H9 (cell line): ENCODE measurements at places on chromosomes 16 and 17.

DNA sequence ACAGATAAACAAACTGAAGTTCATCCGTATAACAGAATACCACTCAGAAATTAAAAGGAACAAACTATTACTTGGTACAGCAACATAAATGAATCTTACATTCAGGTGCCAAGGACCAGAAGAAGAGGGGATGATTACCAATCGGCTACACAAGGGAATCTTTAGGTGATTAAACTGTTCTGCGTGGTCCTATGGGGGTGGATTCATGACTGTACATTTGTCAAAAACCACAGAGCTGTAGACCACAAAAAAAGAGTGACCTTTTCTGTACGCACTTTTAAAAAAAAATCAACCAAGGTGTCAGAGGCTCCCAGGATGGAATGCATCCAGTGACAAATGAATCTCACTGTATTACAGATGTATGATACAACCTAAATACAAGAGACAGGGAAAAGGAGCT is 110.8 kb downstream of the CDYL2 start:
- no peak overlapping the region for H3K4me3 ChIP-seq
- H3K36me3 ChIP-seq: no peaks in the 10 kb centered on the region
- H3K27me3 ChIP-seq: no peaks in the 10 kb centered on the region
- no peak for DNase-seq
- no peaks in the 10 kb centered on the region for H3K4me1 ChIP-seq
- H3K27ac ChIP-seq: no peak overlapping the region

GRCh38 chr16:17590711-17591654 is 120.2 kb upstream of the XYLT1 start:
- DNase-seq: no peak
- H3K4me1 ChIP-seq: no peaks in the 10 kb centered on the region
- H3K27ac ChIP-seq: no peak overlapping the region
- no peaks in the 10 kb centered on the region for H3K36me3 ChIP-seq

DNA sequence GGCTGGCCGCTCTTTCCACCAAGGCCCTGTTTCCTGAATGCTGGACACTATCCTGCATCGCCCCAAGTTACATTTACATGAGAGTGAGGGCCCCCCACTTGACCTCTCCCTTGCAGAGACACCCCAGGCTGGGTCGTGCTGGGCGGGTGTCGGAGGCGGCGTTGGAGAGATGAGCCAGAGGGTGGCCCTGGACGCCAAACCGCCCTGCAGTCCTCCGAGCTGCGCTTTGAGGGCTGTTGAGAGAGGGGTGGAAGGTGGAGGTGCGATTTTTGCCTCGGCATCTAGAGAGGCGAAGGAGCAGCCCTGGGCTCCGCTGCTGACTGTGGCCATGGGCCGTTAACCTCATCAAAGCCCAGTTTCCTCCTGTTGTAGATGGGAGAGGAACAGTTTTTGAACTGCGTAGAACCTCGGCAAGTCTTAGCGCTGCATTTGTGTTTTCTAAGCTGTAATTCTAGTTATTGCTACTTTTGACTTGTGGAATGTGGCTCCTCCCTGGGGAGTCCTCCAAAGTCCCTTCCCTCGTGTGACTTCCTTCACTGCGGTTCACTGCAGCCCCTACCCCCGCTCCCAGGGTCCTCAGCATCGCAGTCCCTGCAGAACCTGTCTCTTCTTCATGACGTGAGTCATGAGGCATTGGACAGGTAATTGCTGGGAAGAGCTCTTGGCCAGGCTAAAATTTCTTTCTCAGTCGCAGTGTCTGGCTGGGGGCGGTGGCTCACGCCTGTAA is 986 bp upstream of the ELOB start:
- H3K4me1 ChIP-seq: no peaks in the 10 kb centered on the region
- peaks cover 3% of the 10 kb centered on the region for H3K36me3 ChIP-seq
- DNase-seq: peak; percentile 32
- H3K4me3 ChIP-seq: peak overlapping the region; percentile 96
- H3K27me3 ChIP-seq: no peaks in the 10 kb centered on the region

DNA sequence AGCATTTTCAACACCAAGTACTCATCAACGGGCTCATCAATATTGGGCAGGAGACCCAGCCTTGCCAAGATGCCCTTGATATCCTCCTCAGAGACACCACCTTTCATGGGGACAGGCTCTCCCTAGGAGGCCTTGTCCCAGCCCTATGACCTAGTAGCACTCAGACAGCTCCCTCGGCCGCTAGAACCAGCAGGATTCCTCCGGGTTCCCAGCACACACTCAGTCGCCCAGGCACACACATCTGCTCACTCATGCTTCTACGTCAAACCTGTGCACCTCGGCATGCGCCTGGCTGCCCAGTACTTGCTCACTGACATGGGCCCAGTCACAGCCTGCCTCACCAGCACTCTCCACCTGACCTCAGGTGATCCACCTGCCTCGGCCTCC is 17.0 kb downstream of the SRCIN1 start:
- H3K4me3 ChIP-seq: no peak overlapping the region
- H3K36me3 ChIP-seq: no peaks in the 10 kb centered on the region
- no peaks in the 10 kb centered on the region for H3K4me1 ChIP-seq
- no peak overlapping the region for H3K27ac ChIP-seq
- H3K27me3 ChIP-seq: no peaks in the 10 kb centered on the region; the same call in 1 of the 2 replicates
- no peak for DNase-seq

GRCh38 chr17:80475910-80476876 is at the start of gene NPTX1:
NPTX1 (minus strand) TSS chr17:80476607; CDS start chr17:80476446, 161 bp downstream.
- peak within 1 kb of the TSS; percentile 41 for H3K4me3 ChIP-seq
- no peak for DNase-seq
- H3K4me1 ChIP-seq: no peaks in the 10 kb centered on the region
- H3K36me3 ChIP-seq: peaks cover 3% of the 10 kb centered on the region; the same call in 1 of the 2 replicates
- no peak within 1 kb of the TSS for H3K27ac ChIP-seq

DNA sequence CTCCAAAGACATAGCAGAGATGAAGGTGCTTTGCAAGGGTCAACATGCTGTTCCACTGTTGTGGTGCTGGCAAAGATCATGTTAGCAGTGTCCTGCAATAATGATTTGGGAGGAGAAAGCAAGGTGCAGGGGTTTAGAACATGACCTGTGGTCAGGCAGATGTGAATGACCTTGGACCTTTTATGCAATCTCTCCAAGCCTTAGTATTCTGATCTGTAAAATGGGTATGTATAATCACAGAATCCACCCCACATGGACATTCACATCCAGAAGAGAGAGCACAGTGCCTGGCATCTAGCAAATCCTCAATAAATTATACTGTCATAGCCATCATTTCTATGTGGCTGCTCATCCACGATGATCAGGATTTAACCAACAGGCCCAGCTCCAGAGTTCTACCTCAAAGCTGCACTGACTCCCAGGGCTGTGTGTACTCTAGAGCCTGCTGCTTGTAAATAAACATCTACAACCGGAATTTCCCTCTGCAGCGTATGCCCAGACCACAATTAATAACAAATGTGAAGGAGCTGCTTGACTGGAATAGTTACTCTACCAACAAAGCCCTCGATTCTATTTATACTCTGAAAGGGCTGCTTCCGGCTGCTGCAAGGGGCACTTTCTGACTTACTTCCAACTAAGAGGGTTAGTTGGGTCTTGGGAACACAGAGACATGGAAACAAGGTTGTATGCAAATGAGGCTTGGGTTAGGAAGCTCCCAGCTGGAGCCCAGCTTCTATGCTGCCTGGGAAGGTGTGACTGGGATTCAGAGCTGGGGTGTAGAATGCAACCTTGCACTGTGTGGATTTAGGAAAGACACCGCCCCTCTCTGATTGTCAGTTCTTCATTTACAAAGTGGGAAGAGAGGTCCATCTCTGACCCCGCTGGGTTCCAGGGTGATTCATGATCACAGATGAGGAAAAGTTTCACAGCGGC is 265.2 kb downstream of the XYLT1 start:
- H3K27ac ChIP-seq: no peak overlapping the region
- H3K36me3 ChIP-seq: no peaks in the 10 kb centered on the region
- peak overlapping the region; percentile 41; the same call in 2 of the 3 replicates for H3K4me3 ChIP-seq
- H3K27me3 ChIP-seq: no peaks in the 10 kb centered on the region
- peaks cover 8% of the 10 kb centered on the region for H3K4me1 ChIP-seq
- DNase-seq: peak; percentile 48

DNA sequence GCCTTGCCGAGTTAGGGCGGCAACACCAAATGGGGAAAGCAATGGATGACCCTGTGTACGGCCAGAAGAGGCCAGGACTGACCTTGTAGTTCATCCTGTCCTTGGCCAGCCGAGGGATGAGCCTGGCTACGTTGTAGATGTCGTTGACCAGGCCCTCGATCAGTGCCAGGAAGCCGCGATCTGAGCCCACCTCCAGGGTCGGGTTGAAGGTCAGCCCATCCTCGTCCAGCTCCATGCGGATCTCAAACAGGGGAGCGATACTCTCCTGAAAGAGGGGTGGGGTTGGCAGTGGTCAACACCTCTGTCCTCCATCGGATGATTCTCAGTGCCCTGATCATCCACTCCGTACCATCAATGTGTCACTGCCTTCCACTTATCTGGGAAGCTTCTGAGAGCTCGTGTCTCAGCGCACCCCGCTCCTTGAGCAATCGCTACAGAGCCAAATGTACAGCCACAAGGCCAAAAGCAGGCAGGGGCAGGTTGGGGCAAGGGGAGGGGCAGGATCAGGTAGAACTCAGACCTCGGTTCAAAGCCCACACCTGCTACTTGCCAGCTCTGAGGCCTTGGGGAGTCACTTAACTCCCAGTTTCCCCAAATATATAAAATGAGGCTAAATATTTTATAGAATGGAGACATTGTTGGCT is 39.9 kb downstream of the DNAH17 start:
- DNase-seq: no peak
- H3K4me3 ChIP-seq: no peak overlapping the region
- no peaks in the 10 kb centered on the region for H3K4me1 ChIP-seq
- no peaks in the 10 kb centered on the region for H3K27me3 ChIP-seq
- H3K27ac ChIP-seq: no peak overlapping the region

DNA sequence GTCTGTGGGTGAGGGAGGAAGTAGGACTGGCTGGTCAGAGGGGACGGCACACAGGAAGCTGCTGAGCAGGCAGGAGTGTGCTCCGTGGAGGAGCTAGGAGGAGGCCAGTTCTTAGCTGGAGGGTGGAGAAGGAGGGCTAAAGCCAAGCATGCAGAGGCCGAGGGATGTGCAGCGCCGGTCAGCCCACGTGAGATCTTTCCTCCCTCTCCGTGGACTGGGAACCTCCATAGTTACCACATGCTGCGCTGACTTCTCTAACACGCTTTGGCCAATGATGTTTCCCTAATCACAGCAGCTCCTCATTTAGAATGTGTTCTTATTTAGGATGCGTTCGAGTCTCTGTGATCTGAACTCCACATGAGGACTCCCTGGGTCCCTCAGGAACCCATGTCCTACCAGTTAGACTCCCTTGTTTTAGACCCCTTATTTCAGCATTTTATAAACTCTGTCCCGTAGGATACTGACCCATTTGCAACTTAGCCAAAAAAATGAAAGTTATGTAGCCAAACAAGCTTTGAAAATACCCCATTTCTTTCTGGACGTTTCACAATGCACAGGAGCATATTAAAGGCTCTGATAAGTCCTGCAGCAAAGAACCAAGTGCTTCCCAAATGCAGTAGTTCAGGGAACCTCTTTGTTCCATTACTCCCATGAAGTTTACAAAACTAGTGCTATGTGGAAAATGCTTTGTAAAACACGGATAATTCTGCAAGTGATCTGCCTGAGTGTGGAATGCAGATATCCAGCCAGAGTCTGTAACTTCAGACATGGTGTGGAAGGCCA is 51.4 kb downstream of the IRF8 start:
- DNase-seq: no peak
- no peaks in the 10 kb centered on the region for H3K4me1 ChIP-seq
- H3K27ac ChIP-seq: no peak overlapping the region
- H3K27me3 ChIP-seq: no peaks in the 10 kb centered on the region
- no peak overlapping the region for H3K4me3 ChIP-seq

- DNase-seq: no peak
- no peaks in the 10 kb centered on the region for H3K27me3 ChIP-seq
- no peak overlapping the region for H3K4me3 ChIP-seq
Observed at GRCh38 chr17:28081467-28081866, 39.0 kb downstream of the NLK start.

GRCh38 chr17:68089881-68090280 is 54.3 kb downstream of the KPNA2 start:
- H3K4me1 ChIP-seq: peaks cover 3% of the 10 kb centered on the region; the same call in 1 of the 2 replicates
- no peak for DNase-seq
- no peak overlapping the region for H3K4me3 ChIP-seq
- no peaks in the 10 kb centered on the region for H3K36me3 ChIP-seq
- H3K27ac ChIP-seq: no peak overlapping the region

GRCh38 chr17:32755045-32755805 is 121.7 kb downstream of the MYO1D start:
- H3K36me3 ChIP-seq: peaks cover 4% of the 10 kb centered on the region
- H3K4me1 ChIP-seq: no peaks in the 10 kb centered on the region
- H3K4me3 ChIP-seq: no peak overlapping the region
- H3K27me3 ChIP-seq: no peaks in the 10 kb centered on the region
- no peak overlapping the region for H3K27ac ChIP-seq

DNA sequence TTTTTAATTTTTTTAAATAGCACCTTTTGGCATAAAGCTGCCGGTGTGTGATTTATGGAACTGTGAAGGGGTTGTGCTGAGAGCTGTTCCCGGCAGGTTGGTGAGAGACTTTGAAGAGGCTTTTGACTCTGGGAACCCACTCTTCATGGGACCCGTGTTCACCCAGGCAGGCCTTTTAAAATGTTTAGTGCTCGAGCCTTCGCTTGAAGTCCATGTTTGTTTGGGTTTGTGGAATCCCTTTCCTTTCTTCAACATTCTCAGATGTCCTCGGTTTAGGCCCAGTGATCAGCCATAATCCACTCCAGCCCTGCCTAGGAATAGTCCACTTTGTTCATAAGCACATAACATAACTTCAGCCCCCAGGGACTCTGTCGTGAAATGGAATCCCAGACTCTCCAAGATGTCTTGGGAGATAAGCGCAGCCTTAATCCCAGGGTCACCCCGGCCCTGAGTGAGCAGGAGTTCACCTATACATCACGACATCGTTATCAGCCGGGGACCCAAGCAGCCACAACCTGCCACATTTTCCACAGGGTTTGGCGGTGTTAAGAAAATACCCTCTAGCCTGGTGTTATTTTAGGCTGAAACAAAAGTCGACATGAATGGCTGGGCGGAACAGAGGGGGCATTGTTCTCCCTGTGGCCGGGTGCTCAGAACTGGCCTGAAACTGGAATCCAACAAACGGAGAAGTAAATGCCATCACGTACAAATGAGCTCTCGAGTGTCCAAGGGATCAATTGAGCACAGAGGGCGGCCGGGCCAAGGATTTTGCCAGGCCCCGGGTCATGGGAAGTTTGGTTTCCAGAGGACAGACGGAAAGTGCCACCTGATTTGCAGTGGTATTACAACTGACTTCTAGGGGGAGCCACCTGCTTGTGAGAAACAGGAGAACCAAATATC is 145.7 kb upstream of the IRX3 start:
- H3K4me1 ChIP-seq: no peaks in the 10 kb centered on the region
- DNase-seq: no peak
- H3K27ac ChIP-seq: no peak overlapping the region
- no peak overlapping the region for H3K4me3 ChIP-seq
- no peaks in the 10 kb centered on the region for H3K27me3 ChIP-seq

- peaks cover 8% of the 10 kb centered on the region for H3K36me3 ChIP-seq
- peak overlapping the region; percentile 72 for H3K4me3 ChIP-seq
- no peaks in the 10 kb centered on the region for H3K27me3 ChIP-seq
- H3K4me1 ChIP-seq: peaks cover 3% of the 10 kb centered on the region; the same call in 1 of the 2 replicates
- H3K27ac ChIP-seq: no peak overlapping the region
Observed at GRCh38 chr17:31859487-31860008, 504 bp upstream of the COPRS start.

- no peak overlapping the region for H3K27ac ChIP-seq
- H3K36me3 ChIP-seq: no peaks in the 10 kb centered on the region
- no peak overlapping the region for H3K4me3 ChIP-seq
- DNase-seq: no peak
Observed at GRCh38 chr16:22622703-22623102, 112.0 kb downstream of the NPIPB5 start.

GRCh38 chr16:1331712-1332617 is 1.5 kb upstream of the BAIAP3 start:
- no peak overlapping the region for H3K27ac ChIP-seq
- no peaks in the 10 kb centered on the region for H3K36me3 ChIP-seq
- H3K4me3 ChIP-seq: peak overlapping the region; percentile 54
- peak; percentile 96 for DNase-seq
- no peaks in the 10 kb centered on the region for H3K4me1 ChIP-seq
